ENCODE measurements at places on chromosomes 5 and 9. TPM values are rescaled to one million over a fixed set of nuclear protein-coding genes. Genes with fewer than 3 reads are reported as not detected.
A peak's percentile ranks its signal among the peaks of the same experiment; 100 is the strongest.

The IL33 gene
- 8.7 TPM for polyA plus RNA-seq

The MCTP1 gene
- 79.3 TPM for polyA plus RNA-seq

DNA sequence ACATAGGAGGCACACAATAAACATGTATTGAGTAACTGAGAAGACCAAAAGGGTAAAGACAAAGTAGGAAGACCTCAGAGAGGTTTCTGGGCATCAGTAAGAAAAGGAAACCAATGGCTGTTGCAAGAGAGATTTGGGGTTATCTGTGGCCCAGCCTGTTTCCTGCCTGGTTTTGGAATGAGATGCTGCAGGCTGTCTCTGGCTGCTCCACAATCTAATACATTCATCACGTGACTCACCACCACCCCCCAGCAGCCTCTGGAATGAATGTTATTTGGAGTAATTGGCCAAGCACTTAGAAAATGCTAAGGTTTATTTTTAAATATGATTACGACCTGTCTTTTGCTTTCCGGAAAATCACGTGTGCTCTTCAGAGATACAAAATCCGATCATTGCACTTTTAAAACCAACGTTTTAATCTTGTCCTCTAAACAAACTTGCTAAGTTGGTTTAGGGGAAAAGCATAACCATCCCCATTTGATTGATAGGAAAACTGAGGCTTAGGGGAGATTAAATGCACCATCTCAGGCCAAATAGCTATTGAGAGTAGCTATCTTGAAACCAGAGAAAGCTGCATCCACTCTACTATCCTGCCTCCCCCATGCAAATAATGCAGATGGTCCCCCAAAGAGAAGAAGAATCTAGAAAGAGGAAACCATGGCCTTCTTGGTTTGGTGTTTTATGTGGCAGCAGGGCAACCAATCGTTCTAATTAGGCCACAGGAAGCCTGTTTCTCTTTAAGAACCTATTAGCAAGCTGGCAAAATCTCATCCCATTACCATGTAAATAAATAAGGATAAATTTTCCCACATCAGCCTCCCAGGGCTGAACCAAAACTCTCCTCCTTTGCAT lies 151.8 kb upstream of the ADRA1B start:
- no peak for DNase-seq
- H3K27ac ChIP-seq, result no peak overlapping the region
- H3K27me3 ChIP-seq, result no peaks in the 10 kb centered on the region

DNA sequence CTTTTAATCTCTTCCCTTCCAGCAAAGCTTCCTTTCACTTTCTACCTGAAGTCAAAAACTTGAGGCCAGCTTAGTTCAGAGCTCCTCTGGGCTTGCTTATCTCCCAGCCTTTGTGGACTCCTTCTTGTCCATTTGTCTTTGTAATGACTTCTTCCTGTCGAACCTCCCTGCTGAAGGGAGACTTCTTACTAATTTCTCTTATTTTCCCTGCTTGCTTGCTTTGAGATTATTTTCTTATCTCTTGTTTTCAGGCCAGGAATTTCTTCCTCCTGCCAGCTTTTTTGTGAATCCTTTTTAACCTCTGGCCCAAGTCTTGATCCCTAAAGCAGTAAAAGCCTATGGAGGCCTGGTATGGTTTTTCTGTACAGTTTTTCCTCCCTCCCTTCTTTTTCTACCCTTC lies 46.8 kb upstream of the DHFR start:
- no peaks in the 10 kb centered on the region for H3K36me3 ChIP-seq
- no peaks in the 10 kb centered on the region for H3K4me1 ChIP-seq
- no peak overlapping the region for H3K27ac ChIP-seq

- H3K4me1 ChIP-seq, result peaks cover 2% of the 10 kb centered on the region
- no peaks in the 10 kb centered on the region for H3K27me3 ChIP-seq
- no peaks in the 10 kb centered on the region for H3K36me3 ChIP-seq
- no peak overlapping the region for H3K4me3 ChIP-seq
- H3K27ac ChIP-seq, result no peak overlapping the region
These were observed 9.8 kb upstream of the GNE start for GRCh38 chr9:36268007-36268427.

GRCh38 chr9:133701981-133702797 lies 36.0 kb downstream of the SARDH start:
- peaks cover 8% of the 10 kb centered on the region for H3K27me3 ChIP-seq
- DNase-seq, result no peak
- no peak overlapping the region for H3K4me3 ChIP-seq
- H3K4me1 ChIP-seq, result no peaks in the 10 kb centered on the region

- H3K4me3 ChIP-seq, result no peak overlapping the region
- no peak for DNase-seq
- peak overlapping the region; percentile 89 for H3K27ac ChIP-seq
- H3K4me1 ChIP-seq, result peaks cover 24% of the 10 kb centered on the region
- H3K36me3 ChIP-seq, result no peaks in the 10 kb centered on the region
- no peaks in the 10 kb centered on the region for H3K27me3 ChIP-seq
These were observed 140.4 kb upstream of the KLF9 start for GRCh38 chr9:70554881-70555280.

- H3K36me3 ChIP-seq, result no peaks in the 10 kb centered on the region
- H3K27me3 ChIP-seq, result peaks cover 3% of the 10 kb centered on the region
- no peak overlapping the region for H3K4me3 ChIP-seq
- no peak overlapping the region for H3K27ac ChIP-seq
These were observed 38.0 kb upstream of the ADAM19 start for GRCh38 chr5:157613385-157614245.

GRCh38 chr9:136791516-136792276 lies 552 bp downstream of the TMEM141 start:
- H3K36me3 ChIP-seq, result peaks cover 2% of the 10 kb centered on the region
- H3K27ac ChIP-seq, result peak overlapping the region; percentile 31
- H3K27me3 ChIP-seq, result peaks cover 6% of the 10 kb centered on the region
- H3K4me3 ChIP-seq, result peak overlapping the region; percentile 72
- peaks cover 7% of the 10 kb centered on the region for H3K4me1 ChIP-seq

GRCh38 chr5:7759257-7759871 lies 91.6 kb downstream of the CFAP90 start:
- H3K36me3 ChIP-seq, result no peaks in the 10 kb centered on the region
- no peaks in the 10 kb centered on the region for H3K4me1 ChIP-seq
- no peak for DNase-seq
- H3K27me3 ChIP-seq, result no peaks in the 10 kb centered on the region
- H3K27ac ChIP-seq, result no peak overlapping the region

DNA sequence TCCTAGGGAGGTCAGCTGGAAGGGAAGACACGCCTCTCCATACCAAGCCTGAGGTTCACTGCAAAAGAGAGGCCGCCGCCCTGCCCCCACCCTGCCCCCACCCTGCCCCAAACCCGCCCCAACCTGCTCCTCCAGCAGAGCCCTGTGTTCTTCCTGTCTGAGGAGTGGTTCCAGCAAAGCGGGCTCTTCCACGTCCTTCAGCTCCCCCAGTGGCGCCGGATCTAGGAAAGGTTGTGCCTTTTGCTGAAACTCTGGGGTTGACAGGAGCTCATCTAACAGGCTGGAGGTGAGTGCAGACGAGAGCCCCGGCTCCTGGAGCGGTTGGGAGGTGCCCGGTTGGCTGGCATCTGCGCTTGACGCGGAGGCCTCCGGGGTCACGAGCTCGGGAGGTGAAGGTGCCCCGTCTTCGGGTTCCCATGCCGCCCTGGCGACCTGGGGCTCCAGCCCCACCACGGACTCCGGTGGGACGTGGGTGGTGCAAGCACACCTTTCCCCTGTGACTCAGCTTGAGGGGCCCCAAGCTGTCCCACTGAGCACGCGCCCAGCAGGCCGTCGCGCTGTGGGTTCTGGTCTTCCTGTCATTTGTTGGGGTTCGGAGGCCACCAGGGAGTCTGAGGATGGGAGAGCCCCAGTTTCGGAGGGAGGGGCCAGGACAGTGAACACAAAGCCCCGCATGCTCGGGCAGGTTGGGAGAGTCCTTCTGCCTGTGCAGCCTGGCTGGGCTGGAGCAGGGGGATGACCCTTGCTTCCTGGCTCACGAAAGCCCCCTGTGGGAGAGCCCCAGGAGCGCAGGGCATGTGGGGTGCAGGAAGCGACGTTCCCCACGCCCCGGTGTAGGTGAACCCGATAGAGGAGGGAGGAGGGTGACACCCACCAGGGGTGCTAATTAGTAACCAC lies 1467.1 kb downstream of the FOXD4L5 start:
- DNase-seq, result peak; percentile 18
- no peak overlapping the region for H3K27ac ChIP-seq
- H3K36me3 ChIP-seq, result no peaks in the 10 kb centered on the region
- no peaks in the 10 kb centered on the region for H3K4me1 ChIP-seq

- H3K36me3 ChIP-seq, result no peaks in the 10 kb centered on the region
- no peak overlapping the region for H3K27ac ChIP-seq
- peak; percentile 30 for DNase-seq
- H3K4me1 ChIP-seq, result peaks cover 8% of the 10 kb centered on the region
These were observed 120.0 kb upstream of the ACOT12 start for GRCh38 chr5:81513982-81514381.

GRCh38 chr9:129988607-129989361 lies 54.2 kb downstream of the FNBP1 start:
- H3K36me3 ChIP-seq, result no peaks in the 10 kb centered on the region
- H3K4me3 ChIP-seq, result no peak overlapping the region
- no peak overlapping the region for H3K27ac ChIP-seq
- H3K27me3 ChIP-seq, result no peaks in the 10 kb centered on the region

The ARL14EPL gene
- polyA plus RNA-seq, result not detected

The NPDC1 gene
- 144 TPM for polyA plus RNA-seq
